ENCODE measurements at places on chromosomes 2 and 18.

GRCh38 chr2:196219671-196220070 lies 48.3 kb upstream of the STK17B start:
- no peak for DNase-seq

- no peak for DNase-seq
Observed at GRCh38 chr2:46334389-46335271, 37.4 kb downstream of the EPAS1 start.

DNA sequence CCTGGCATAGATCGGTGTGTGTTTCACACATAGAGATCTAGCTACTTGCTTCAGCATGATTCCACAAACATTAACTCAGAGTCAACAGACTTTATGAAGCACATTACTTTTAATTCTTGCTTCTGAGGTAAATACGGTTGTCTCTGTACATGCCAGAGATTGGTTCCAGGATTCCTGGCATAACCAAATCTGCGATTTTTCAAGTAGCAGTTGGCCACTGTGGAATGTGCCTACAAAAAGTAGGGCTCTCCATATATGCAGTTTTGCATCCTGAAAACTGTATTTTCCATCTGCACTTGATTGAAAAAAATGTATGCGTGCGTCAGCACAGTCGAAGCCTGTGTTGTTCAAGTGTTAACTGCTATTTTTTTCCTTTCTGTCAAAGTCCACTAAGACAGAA lies 85.0 kb downstream of the ZAP70 start:
- no peak for DNase-seq

- no peak for DNase-seq
Observed at GRCh38 chr2:24317491-24317920, 42.8 kb downstream of the ITSN2 start.

- DNase-seq = peak; percentile 86
Observed at GRCh38 chr2:44937688-44938240, 3.7 kb upstream of the SIX3 start.

- no peak for DNase-seq
Observed at GRCh38 chr2:68359889-68360288, 5.2 kb upstream of the PLEK start.

- DNase-seq = peak; percentile 55
Observed at GRCh38 chr2:225270861-225271260, 128.6 kb upstream of the NYAP2 start.

GRCh38 chr2:239596253-239596652 lies 195.4 kb upstream of the HDAC4 start:
- DNase-seq = no peak

GRCh38 chr2:204795156-204795555 lies 249.9 kb downstream of the PARD3B start:
- DNase-seq = no peak
